ENCODE measurements at places on chromosomes 13 and 19.

DNA sequence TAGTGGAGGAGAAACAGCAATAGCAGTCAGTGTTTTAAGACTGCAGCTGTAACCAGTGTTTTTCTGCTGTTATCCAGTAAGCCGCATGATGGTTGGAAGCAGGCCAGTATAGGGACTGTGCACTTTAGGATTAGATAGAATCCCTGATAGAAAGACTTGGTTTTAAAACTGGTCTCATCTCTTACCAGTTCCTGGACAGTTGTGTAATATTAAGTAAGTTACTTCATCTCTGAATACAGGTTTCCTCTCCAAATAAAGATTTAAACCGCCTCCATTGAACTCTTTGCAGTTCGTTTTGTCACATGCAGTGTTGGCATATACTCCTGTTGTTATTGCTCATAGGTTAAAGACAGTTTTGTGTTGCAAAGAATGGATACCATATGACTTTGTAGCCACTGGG lies 25.6 kb downstream of the URI1 start:
- DNase-seq: no peak

DNA sequence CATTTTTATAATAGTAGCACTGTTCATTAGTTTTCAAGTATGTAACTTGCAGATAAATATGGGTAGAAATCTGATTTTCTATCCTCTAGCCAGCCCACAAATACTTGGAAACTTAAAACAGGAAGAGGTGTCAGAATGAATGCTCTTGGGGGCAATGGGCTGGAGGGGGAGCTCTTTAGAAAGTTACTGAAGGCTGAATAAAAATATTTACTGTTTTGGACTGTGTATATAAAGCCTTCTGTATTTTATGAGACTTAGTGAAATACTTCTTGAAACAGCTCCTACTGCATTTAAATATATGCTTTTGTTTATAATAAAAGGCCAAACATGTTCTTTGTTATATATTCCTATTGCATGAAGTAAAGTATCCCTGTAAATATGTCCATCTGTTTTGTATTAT lies 138.8 kb downstream of the RGCC start:
- DNase-seq: no peak

DNA sequence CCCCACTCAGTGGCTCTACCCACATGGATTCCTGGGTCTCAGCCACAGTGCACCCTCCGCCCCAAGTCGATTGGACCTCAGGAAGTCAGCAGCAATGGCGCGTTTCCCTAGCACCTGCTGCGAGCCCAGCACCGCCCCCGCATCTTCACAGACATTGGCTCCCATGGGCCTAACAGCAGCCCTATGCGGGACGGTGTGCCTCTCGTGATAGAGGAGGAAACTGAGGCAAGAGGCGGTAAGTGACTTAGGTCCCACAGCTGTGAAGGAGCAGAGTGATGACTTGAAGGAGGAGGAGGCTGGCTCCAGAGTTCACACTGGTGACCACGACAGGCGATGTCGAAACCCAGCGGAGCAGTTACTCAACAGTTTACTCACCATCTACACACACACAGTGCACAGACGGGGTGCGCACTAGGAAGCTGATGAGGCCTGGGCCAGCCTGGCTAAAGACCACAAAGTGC lies 104.5 kb upstream of the SOX1 start:
- DNase-seq: no peak

DNA sequence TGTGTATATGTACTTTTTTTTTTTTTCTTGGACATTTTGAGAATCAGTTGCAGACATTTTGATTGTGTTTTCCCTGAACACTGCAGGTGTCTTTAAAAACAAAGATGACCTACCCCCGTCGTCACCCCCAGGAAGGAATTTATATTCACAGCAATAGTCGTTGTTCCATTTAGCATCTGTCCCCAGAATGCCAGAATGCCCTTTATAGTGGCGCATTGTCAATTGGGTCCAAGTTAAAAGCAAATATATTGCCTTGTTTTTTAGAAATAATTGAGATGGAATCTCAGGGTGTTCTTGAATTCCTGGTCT lies 1.8 kb upstream of the RNF225 start:
- no peak for DNase-seq

GRCh38 chr13:27953676-27954405 lies 15.3 kb downstream of the CDX2 start:
- peak; percentile 5 for DNase-seq

DNA sequence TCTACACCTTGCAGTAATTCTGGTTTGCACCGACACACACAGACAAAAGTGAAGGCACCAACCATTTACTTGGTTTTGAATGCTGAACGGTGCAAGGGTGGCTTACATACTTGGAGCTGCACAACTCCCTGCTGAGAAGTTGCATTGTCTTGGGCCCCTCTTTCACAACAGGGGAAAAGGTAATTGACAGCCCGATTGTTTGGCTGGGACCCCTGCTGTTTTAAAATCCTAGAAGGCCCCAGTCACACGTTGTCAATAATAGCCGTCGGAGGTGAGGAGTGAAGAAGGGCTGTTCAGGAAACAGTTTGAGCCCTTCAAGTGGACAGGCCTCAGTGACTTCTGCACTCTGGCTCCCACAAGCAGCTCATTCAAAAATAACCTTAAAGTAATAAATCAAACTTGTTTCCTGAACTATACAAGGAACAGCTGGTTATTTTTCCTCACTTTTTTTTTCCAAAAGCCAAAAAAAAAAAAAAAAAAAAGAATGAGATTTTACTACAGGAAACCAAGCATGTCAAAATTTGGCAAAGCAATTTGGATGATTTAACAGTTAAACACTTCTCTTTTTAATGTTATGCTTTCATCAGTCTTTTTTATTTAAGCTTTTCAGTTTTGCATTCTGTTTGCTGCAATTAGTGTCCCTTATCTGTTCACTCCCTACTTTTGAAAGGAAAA lies 19.0 kb upstream of the SPRY2 start:
- DNase-seq: no peak

GRCh38 chr13:91664039-91664438 lies 265.6 kb downstream of the GPC5 start:
- no peak for DNase-seq

DNA sequence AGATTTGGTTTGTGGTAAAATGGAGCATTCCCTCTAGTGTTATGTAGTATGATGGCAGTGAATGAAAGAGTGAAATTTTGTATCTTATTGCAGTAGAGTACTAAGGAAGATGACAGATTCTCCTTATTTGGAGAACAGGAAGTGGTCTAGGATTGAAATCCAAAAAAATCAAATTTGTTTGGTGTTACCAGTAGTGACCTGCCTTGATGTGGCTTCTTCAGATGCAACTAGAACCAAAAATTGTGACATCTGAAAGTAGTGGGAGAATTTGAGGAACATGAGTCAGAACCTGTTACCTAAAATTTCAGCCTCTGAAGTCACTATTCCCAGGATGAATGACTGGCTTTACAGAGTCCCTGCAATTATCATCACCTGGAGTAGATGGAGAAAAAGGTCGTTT lies 165.9 kb downstream of the KLF5 start:
- no peak for DNase-seq

DNA sequence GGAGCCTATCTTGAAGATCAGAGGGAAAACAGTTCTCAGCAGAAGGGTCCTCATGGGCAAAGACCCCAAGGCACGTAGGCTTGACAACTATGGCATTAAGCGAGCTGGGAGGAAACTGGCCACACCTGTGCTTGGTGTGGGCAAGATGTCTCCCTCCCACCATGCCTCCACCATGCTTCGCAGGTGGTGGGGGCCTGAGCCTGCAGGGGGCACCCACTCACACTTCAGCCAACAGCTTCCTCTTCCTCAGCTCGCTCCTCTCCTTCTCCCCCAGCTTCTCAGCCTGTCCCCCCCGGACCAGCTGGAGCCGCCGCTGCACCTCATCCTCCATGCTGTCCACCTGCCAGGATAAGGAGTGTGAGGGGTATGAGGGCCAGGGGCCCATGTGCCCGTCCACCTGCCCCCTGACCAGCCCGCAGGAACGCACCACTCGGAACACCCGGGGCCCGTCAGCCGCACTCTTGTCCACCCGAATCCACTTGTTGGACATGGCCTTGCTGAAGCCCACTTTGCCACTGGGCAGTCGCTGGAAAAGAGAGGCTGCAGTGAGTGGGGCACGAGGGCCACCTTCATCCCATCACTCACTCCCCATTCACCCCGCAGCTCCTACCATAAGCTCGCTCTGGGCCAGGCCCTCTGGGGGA lies 3.4 kb downstream of the FARSA start:
- no peak for DNase-seq

GRCh38 chr13:23146811-23147625 lies 33.8 kb upstream of the SGCG start:
- no peak for DNase-seq

DNA sequence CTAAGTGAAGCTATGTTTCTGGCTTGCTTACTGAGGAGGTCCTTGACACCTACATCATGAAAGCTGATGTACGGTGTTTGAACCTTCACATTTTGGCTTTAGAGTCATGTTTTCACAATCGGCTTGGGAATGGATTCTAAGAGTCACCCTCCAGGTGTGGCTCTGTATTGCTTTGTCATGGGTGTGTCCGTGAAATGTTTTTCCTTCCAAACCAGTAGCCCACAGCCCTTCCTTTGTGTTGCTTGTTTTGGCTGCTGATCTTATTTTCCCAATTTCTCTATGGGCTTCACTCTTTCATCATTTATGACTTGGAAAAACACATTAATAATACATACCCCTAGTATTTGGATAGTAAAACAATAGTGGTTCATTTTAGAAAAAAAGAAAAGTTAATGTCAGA lies 240.6 kb downstream of the GGACT start:
- no peak for DNase-seq

GRCh38 chr13:102212729-102213128 lies 189.1 kb downstream of the FGF14 start:
- no peak for DNase-seq

DNA sequence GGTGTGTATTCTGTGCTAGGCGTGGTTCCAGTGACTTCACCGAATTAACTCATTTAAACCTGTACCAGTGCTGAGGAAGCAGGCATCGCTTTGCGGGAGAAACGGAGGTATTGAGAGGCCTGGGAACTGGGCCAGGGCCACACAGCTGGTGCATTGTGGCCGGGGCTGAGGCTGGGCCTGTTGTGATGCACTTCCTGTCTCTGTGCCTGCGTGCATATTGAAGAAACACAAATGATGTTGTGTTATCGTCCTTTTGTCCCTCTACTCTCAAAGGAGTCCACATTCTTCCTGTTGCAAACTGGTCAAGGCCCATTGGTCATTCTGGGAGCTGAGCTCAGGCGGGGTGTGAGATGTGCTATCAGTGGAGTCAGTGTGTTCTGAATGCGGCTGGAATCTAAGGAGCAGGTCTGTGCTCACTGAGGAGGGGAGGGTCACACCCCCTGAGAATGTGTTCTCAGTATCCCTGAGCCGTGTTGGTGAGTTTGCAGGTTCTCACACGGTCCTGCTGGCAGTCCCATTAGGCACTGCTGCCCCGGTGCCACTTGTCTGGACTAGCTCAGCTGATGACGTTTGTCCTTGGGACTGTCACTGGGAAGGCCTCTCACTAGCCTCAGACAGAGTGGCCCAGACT lies 62.1 kb downstream of the ARHGEF7 start:
- peak; percentile 66 for DNase-seq

- DNase-seq: no peak
Measured at GRCh38 chr19:48230555-48231129, 25.1 kb downstream of the CARD8 start.

DNA sequence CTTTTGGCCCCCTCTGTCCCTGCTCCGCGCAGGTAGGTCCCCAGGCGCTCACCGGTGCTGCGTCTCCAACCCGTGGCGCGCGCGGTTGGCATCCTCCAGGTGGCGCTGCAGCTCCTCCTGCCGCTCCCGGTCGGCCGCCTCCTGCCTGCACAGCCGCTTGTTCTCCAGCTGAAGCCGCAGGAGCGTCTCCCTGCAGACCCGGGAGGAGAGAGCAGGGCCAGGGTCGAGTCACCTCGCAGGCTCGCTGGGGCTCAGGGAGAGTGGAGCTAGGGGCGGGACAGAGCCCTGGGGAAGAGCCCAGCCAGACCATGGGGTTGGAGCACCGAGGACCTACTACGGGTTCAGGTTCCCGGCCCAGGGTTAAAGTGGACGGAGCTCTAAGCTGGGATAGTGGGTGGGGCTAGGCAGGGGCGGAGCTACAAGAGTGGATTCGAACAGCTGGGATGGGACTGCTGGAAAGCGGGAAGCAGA lies 9.3 kb downstream of the HOOK2 start:
- DNase-seq: no peak

DNA sequence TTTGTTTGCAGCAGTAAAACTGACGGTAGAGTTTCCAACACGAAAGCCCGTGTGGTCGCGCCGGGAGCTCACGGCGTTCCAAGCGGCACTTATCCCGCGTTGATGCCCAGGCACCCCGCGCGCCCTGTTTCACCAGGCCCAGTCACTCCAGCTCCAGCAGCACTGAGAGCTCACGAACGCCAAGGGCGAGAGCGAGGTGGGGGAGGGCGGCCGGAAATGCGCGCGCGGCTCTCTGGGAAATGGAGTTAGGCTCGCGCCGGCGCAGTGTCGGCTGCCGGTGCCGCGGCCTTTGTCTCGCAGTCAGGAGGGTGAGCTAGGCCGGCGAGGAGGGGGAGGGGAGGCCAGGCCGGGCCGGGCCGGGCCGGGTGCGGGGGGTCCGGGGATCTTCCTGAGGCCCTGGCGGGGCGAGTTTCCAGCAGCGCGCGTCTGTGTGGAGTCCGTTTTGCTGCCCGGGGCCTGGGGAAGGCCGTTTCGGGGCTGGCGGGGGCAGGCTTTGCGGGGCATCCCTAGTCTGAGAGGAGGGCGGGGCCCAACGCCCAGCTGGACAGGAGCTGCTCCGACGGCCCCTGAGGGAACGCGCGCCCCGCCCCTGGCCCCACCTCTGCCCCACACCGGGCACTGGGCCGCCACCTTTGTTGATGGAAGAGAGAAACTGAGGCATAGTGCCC lies at the start of gene ZNF135:
ZNF135 (plus strand) TSS at position 280 of the 668 bp plus-strand sequence. CDS start 721 bp downstream, outside the sequence.
- peak; percentile 82 for DNase-seq

DNA sequence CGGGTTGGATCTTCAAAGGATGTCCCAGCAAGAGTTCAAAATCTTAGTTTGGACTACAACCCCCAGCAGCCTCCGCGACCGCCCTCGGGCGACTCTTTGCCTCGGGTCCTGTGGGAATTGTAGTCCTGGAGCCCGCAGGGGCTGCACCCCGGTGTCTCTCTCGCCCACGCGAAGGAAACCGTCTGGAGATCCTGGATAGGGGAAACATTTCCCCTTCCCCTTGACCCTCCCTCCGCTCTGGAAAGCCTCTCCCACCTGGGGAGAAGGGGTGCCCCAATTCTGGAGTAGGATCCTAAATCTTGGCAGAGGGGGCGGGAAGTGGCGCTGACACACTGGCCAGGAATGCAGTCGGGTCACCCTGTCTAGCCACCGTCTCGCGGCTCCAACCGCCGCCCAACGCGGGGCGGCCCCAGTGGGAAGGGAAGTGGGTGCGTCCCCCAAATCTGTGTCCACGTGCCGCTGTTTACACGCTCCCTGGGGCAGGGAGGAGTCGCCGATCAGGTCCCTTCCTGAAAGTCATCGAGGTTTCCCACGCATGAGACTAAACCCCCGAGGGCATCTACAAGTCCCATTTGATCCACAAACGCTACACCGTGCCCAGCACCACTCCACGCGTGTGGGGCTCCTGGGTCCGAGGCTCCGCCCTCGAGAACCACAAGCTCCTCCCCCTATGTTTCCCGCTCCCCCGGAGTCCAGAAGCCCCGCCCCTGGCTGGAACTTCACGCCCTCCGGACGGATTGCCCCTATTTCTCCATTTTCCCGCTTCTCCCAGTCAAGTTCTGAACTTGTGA lies 761 bp upstream of the PPP1R13L start:
- peak; percentile 71 for DNase-seq

GRCh38 chr19:16457195-16457953 lies 14.4 kb downstream of the EPS15L1 start:
- DNase-seq: peak; percentile 46
